Neuronal stem cell (in vitro differentiated cells): ENCODE measurements at places on chromosomes 1 and 21.

DNA sequence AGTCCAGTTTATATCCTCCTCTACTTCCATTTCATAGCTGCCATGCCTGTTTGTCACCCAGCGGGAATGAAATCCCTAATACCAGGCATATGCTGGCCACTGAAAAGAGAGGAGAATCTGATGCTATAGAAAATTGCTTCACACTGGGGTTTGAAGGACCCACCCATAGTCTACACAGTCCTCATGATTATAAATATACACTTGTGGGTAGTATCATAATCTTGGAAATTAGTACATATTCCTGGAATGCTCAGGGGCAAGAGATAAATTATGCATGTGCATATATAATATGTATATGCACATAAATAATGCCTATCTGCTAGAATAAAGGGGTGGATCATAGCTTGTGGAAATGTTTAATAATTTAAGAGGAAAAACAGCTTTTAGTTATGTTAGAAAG, 105.8 kb downstream of the PRRX1 start:
- no peaks in the 10 kb centered on the region for H3K36me3 ChIP-seq
- H3K4me1 ChIP-seq: no peaks in the 10 kb centered on the region
- no peak overlapping the region for H3K27ac ChIP-seq
- H3K27me3 ChIP-seq: no peaks in the 10 kb centered on the region
- H3K4me3 ChIP-seq: no peak overlapping the region
- DNase-seq: no peak

GRCh38 chr1:236150311-236150955, 8.1 kb downstream of the GPR137B start:
- DNase-seq: no peak
- H3K4me1 ChIP-seq: peaks cover 4% of the 10 kb centered on the region
- no peak overlapping the region for H3K27ac ChIP-seq

- no peaks in the 10 kb centered on the region for H3K27me3 ChIP-seq
- H3K27ac ChIP-seq: no peak overlapping the region
- H3K36me3 ChIP-seq: no peaks in the 10 kb centered on the region
- no peaks in the 10 kb centered on the region for H3K4me1 ChIP-seq
- no peak overlapping the region for H3K4me3 ChIP-seq
Observed at GRCh38 chr1:84339503-84339902, 38.0 kb downstream of the SAMD13 start.

- H3K36me3 ChIP-seq: peaks cover 86% of the 10 kb centered on the region
- no peak for DNase-seq
- no peak overlapping the region for H3K4me3 ChIP-seq
- no peak overlapping the region for H3K27ac ChIP-seq
- no peaks in the 10 kb centered on the region for H3K27me3 ChIP-seq
Observed at GRCh38 chr1:46289976-46290375, 13.4 kb downstream of the LRRC41 start.

GRCh38 chr21:44893278-44893556, 19.7 kb upstream of the PTTG1IP start:
- H3K27ac ChIP-seq: no peak overlapping the region
- no peaks in the 10 kb centered on the region for H3K36me3 ChIP-seq
- H3K4me3 ChIP-seq: no peak overlapping the region
- no peaks in the 10 kb centered on the region for H3K4me1 ChIP-seq
- no peaks in the 10 kb centered on the region for H3K27me3 ChIP-seq
- DNase-seq: no peak

- H3K4me1 ChIP-seq: peaks cover 5% of the 10 kb centered on the region
- DNase-seq: no peak
- H3K4me3 ChIP-seq: no peak overlapping the region
- no peaks in the 10 kb centered on the region for H3K27me3 ChIP-seq
Observed at GRCh38 chr1:52037402-52037814, 3.8 kb upstream of the KTI12 start.

DNA sequence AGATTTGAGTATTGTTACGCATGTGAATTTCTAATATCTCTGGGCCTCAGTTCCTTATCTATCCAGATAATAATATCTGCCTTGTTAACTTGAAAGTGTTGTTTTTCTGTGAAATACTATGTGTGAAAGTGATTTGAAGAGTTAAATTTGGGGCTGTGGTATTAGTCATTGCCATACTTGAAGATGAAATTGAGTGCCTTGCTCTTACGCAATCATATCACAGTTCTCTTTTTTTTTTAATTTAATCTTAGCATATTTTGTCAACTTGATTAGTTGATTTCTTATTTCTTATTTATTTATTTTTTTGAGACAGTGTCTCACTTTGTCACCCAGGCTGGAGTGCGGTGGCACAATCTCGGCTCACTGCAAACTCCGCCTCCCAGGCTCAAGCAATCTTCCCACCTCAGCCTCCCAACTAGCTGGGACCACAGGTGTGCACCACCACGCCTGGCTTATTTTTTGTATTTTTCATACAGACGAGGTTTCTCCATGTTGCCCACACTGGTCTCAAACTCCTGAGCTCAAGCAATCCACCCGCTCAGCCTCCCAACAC, 31.0 kb downstream of the AGO4 start:
- H3K27ac ChIP-seq: no peak overlapping the region
- no peak for DNase-seq
- no peaks in the 10 kb centered on the region for H3K27me3 ChIP-seq
- H3K4me3 ChIP-seq: no peak overlapping the region

GRCh38 chr1:98364544-98364943, 297.0 kb upstream of the SNX7 start:
- DNase-seq: no peak
- H3K27me3 ChIP-seq: no peaks in the 10 kb centered on the region
- no peaks in the 10 kb centered on the region for H3K36me3 ChIP-seq
- H3K27ac ChIP-seq: no peak overlapping the region
- H3K4me3 ChIP-seq: no peak overlapping the region

GRCh38 chr21:15687208-15687607, 42.6 kb upstream of the USP25 start:
- DNase-seq: no peak
- H3K4me3 ChIP-seq: no peak overlapping the region
- H3K27ac ChIP-seq: no peak overlapping the region
- H3K27me3 ChIP-seq: no peaks in the 10 kb centered on the region
- no peaks in the 10 kb centered on the region for H3K4me1 ChIP-seq

DNA sequence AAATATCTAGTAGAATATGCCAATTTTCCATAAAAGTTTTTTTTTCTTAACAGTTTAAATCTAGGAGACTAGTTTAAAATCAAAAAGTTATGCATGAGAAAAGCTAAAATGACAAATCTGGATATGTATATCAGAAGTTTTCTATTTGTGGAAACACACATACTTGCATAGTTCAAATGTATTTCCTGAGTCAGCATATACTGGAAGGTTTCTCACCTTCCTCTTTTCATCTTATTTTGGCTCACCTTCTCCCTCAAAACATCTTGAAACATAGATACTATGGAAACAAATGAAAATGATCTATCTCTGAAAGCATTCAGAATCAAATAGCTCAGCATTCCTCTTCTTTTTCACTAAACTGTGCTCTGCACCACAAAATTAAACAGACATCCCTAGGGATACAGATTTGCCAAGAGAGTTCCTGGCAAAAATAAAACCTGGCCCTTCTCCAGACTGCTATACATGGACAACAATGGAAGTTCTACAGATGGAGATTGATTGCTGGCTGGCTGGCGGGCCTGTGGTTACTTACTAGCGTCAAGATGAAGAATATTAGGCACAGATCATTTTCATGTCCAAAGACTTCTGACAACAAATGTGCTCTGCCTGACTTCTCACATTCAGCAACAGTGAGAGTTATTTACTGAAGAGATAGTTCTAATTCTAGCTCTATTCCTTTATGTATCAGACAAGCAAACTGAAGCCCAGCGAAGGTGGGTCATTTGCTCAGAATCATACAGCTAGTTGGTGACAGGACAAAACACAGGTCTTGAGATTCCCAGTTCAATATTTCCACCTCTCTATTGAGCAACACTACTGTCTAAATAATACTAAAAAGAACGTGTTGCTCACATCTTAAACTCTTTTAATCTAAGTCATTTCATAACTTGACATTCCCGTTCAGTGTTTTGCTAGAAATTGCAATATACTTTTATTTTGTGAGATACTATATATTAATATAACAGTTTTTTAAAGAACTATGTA, 26.6 kb downstream of the DIPK1A start:
- peaks cover 4% of the 10 kb centered on the region for H3K27me3 ChIP-seq
- H3K27ac ChIP-seq: no peak overlapping the region
- no peaks in the 10 kb centered on the region for H3K4me1 ChIP-seq
- H3K4me3 ChIP-seq: no peak overlapping the region
- no peak for DNase-seq
- H3K36me3 ChIP-seq: no peaks in the 10 kb centered on the region
